NCI-H1436 treated with DMSO at 0.1 percent for 48 hours (cell line): ENCODE measurements at places on chromosomes 11 and 22.

GRCh38 chr22:50209893-50210292 is 9.1 kb downstream of the SELENOO start:
- no peak for DNase-seq

DNA sequence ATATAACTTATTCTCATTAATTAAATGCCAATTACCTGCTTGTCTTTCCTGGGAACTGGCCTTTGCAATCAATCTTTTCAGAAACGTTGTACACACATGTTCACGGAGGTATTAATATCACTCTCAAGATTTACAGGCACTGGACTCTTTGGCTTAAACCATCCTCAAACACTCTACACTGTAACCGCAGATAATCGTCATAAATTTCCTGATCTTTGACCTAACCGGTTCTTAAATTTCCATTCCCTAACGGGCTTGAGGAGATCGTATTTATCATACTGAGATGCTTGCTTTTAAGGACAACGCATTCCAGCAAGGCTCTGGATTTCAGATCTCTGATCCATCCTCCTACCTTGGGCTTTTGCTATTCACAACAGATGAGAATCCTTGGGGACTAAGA is 72.8 kb downstream of the ARL14EP start:
- no peak for DNase-seq

- DNase-seq: no peak
These were observed 81.0 kb downstream of the BUD13 start for GRCh38 chr11:116691771-116692177.

- no peak for DNase-seq
These were observed 3.1 kb upstream of the INS start for GRCh38 chr11:2164081-2164480.

GRCh38 chr11:106625566-106625965 is 392.7 kb downstream of the GUCY1A2 start:
- no peak for DNase-seq

DNA sequence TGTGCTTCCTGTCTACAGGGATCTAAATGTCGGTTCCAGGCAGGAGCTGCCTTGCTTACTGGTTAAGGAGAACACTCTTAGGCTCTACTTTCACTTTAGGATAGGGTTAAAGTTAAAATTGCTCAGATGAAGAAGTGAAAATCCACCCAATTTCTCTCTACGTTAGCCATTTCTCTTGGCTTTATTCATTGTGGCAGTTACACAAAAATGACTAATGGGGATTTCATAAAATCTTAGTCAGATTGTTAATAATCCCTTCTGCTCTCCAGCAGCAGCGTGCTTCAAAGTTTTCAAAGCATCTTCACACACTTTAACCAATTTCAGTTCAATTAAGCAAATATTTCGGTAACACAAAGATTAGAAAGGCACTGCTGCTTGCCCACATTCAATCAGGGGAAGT is 58.4 kb upstream of the RCN1 start:
- no peak for DNase-seq

- no peak for DNase-seq
These were observed 112.1 kb upstream of the BDNF start for GRCh38 chr11:27812341-27812740.

GRCh38 chr22:48692734-48693376 is 1134.8 kb downstream of the BRD1 start:
- DNase-seq: no peak

DNA sequence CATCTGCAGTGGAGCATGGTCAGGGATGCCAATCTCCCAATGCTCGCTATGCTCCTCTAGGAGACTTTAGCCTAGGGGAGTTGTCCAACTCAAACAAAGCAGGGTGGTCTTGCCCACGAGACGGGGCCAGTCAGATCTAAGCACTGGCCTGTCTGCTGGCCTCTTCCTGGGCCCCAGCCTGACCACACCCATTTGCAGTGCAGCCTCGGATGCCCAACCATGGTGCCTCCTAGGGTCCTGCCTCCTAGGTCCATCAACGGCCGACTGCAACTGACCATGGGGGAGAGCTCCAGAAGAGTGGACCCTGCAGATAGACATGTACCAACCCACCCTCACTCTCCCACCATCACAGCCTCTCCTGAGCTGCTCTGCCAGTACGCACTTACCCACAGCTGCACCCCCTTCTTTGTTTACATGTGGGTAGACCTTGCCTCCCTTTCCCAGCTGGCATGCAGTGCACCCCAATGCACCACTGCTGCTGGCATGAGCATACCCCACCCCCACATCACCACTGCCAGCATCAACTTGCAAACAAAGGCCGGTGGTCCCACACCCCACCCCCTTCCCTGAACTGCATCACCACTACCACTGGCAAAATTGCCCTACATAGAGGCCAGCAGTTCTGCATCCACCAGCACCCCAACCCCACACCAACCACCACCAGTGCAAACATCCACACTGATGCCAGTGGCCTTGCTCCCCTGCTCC is 27.6 kb upstream of the ARL14EP start:
- DNase-seq: no peak

- no peak for DNase-seq
These were observed 519.6 kb downstream of the SOX6 start for GRCh38 chr11:15836795-15837194.

DNA sequence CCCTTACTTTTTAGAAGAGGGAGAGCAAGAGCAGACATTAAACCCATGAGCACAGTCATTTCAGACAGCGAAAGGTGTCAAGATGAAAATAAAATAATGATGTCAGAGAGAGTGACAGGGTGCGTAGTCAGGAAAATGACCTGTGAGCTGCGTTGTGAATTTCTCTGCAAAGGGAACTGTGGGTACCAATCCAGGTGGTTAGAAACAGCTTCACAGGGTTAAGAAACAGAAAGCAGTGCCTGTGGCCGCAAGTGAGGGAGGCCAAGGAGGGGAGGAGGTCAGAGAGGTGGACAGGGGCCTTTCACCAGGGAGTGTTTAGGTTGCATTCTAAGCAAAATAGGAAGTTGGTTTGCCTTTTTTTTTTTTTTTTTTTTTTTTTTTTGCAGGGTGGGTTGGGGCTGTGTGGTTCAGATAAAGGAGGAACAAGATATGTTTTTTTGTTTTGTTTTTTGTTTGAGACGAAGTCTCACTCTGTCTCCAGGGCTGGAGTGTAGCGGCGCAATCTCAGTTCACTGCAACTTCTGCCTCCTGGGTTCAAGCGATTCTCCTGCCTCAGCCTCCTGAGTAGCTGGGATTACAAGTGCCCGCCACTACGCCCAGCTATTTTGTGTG is 7.9 kb downstream of the TIGD3 start:
- no peak for DNase-seq

DNA sequence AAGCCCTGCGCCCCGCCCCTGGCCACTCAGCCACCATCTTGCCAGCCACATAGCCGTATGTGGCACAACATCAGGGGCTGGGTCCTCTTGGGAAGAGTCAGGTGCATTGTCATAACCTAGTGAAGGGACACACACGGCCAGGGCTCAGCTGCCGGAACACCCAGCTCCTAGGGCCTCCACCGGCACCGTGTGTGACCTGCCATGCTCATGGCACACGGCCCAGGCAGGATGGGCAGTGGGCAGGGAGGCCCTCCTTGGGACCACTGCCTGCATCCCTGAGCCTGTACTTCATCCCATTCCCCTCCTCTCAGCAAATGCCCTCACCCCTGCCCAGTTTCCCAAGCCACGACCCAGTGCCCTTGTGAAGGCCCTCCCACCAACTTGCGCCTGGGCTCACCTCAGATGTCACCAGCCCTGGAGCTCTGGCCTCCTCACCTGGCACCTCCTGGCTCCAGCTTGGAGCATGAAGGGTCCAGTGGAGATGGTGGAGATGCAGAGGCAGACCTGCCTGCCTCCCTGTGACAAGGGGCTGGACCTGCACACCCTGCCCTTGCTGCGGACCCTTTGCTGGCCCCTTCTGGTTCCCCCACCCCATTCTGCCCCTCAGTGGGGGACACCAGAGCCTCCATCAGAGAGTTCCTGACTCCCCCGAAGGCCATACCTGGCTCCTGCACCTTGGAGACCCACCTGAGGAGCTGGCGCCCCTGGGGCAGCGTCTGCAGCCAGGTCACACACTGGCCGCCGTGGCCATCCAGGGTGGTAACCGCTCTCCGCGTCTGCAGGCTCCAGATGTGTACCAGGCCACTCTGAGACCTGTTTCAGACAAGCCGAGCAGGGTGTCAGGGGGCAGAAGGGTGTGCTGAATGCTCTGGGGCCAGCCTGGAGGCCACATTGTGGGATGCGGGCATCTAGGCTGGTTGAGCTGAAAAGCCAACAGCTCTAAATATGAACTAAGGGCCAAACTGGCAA is 34.5 kb downstream of the GNB1L start:
- no peak for DNase-seq

- DNase-seq: no peak
These were observed 255.5 kb downstream of the TENM4 start for GRCh38 chr11:79185351-79185750.

DNA sequence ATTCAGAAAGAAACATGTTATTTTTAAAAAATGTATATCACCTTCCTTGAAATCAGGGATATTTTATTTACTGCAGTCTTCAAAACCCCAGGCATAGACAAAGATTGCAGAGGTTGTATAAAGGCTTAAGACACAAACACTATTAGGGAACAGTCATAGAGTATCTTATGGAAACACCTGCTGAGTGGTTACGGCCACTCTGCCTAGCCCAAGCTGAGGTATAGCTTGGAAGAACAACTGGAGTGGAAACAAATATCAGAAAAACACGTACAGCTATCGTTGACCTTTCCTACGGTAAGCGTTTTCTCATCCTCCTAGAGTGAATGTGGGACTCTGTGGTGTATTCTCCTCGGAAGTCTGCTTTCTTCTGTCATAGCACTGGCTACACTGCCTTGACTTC is 30.4 kb upstream of the LYVE1 start:
- DNase-seq: no peak

DNA sequence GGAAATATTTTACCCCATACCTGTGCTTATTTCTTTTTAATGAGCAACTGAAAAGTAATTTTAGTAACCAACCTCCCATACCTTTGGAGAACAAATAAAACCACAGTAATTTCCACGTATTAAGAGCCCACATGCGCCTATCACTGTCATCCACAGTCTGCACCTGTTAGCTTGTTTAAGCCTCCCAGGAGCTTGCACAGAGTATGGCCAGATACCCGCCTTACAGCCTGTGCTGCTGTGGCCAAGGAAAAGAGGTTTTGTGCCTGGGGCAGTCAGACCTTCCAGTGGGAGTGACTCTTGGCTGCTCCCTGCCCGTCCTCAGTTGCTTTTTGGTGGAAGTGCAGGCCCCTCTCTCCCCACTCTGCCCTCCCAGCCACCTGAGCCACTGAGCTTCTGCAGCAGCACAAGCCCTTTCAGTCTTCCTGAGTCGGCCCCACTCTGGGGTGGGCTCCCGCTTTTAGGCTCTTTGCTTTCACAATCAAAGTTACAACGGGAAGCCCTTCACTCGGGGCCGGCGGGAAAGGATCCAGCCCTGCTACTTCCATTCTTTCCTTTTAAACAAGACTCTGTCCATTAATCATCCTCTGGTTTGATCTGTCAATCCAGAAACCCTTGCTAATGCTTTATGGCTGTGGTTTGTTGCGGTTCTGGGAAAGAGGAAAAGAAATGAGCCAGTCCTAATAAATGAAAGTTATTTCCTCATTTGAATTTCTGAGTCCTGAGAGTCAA is 308.8 kb downstream of the TBC1D22A start:
- no peak for DNase-seq

- DNase-seq: no peak
These were observed 6.0 kb downstream of the PACSIN2 start for GRCh38 chr22:43008921-43009320.

DNA sequence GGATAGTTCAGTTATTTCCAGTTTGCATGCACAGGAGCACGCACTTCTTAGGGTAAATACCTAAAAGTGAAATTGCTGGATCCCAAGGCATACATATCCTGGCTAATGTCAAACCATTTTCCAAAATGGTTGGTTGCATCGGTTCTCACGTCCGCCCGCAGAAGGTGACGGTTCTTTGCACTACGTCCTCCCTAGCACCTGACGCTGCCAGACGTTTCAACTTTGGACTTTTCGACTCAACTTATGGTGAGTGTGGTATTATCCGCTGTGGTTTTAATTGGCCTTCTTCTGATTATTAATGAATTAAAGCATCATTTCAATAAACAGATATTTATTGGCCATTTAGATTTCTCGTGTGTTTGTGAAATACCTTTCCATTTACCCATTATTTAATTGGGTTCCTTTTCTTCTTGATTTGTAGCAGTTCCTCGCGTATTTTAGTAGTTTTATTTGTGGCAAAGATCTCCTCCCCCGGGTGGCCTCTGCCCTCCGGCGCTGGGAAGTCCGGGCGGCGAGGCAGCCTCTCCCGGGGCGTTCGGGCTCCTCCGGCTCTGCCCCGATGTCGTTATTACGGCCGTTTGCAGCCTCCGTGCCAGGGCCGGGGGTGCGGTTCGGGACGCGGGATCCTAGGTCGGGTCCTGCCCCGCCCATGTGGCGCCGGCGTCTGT is at the start of gene JHY:
JHY (plus strand) TSS at position 571 of the 668 bp plus-strand sequence. CDS start 3,091 bp downstream, outside the sequence.
- DNase-seq: no peak

DNA sequence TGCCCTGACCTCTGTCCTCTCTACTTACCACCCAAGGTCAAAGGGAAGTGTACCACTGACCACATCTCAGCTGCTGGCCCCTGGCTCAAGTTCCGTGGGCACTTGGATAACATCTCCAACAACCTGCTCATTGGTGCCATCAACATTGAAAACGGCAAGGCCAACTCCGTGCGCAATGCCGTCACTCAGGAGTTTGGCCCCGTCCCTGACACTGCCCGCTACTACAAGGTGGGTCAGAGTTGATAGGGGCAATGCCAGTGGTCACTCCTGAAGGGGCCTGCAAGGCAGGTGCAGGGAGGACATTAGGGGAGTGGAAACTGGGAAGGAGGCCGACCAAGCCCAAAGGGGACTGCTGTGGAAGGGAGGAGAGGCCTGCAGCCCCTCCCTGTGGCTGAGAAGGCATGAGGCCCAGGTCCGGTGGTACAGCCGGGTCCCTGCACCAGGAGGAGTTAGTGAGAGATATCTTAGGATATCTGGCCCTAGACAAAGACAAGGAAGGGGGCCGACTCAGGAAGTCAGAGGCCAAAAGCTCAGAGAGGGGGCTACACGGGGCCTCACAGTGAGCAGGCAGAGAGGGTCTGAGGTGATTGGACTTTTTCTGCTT is 17.9 kb downstream of the POLR3H start:
- DNase-seq: no peak

DNA sequence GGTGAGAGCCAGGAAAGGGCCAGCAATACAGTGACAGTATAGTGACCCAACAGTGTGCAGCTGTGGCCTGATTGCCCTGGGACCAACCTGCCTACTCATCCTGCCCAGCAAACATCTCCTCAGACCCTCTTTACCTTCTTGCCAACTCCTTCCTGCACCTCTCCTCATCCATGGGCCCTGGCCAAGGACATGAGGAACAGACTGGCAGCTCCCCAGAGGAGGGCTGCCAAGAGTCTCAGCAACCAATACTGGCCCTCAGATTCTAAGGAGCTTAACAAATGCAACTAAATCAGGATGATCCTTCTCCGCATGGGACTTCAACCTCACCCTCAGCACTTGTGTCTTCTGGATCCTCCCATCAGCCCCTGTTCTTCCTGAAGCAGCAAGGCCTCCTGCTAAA is 77.0 kb downstream of the RPL27A start:
- no peak for DNase-seq
